Activated T-cell treated with anti-CD3 and anti-CD28 coated beads for 24 hours (primary cell): ENCODE measurements at places on chromosomes 5 and 9.

GRCh38 chr5:56852228-56853000 lies 37.1 kb downstream of the MAP3K1 start:
- DNase-seq: no peak

DNA sequence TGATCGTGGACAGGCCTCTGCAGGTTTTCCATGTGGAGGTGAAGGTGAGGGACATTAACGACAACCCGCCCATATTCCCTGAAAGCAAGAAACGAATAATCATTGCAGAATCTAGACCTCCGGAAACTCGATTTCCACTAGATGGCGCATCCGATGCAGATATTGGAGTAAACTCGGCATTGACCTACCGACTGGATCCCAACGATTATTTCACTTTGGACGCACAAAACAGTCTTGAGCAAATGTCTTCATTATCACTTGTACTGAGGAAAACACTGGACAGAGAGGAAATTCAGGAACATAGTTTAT lies 621 bp downstream of the PCDHA13 start:
- no peak for DNase-seq

- no peak for DNase-seq
Observed at GRCh38 chr5:74027732-74028338, 401.8 kb downstream of the ARHGEF28 start.

DNA sequence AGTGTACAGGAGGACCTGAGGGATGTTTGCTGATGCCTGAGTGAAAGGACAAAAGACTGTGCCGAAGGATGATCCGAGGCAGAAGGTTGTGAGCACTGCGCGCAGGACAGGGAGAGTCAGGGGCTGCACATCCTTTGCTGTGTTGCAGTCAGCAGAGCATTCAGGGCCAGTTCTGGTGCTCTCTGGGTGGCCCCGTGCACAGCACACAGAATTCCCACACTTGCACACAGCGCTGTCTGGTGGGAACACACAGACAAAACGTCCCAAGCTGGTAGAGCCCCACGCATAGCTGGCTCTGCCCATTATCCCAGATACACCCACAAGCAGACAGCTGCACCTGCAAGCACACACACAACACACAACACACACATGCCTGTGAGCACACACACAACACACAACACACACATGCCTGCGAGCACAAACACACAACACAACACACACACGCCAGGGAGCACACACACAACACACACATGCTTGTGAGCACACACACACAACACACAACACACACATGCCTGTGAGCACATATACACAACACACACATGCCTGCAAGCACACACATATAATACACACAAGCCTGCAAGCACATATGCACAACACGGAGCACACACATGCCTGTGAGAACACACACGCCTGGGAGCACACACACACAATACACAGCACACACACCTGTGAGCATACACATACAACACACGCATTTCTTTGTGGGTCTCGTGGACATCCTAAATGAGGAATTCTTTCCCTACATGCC lies 74.4 kb downstream of the FGF18 start:
- DNase-seq: no peak

DNA sequence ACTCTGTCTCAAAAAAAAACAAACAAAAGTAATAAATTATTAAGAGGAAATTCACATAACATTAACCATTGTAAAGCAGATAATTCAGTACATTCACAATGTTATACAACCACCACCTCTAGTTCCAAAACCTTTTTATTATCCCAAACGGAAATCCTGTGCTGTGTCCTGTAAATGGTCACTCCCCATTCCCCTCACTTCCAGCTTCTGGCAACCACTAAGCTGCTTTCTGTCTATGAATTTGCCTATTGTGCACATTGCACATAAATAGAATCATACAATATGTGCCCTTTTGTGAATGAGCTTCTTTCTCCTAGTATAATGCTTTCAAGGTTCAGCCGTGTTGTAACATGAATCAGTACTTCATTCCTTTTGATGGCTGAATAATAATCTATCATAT lies 20.8 kb downstream of the C9orf152 start:
- DNase-seq: no peak

- DNase-seq: peak; percentile 39
Observed at GRCh38 chr9:96009690-96010472, 134.4 kb downstream of the ERCC6L2 start.

DNA sequence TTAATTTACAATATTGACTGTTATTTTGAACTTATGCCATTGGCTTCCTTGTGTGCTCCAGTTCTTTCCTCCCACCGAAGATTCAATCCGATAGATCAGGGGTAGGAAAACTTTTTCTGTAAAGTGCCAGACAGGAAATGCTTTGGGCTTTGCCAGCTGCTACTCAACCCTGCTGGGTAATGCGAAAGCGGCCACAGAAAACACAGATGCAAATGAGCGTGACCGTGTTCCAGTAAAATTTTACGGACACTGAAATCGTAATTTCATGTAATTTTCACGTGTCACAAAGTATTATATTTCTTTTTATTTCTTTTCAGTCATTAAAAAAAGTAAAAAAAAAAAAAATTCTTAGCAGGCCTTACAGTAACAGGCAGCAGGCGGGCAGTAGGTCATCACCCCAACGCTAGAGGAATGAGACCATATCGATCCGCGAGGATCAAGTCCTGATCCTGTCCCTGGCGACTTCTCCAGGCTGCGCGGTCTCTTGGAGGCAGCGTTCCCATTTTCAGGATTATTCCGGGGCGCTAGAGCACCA lies 599 bp downstream of the NMRK1 start:
- DNase-seq: peak; percentile 30

DNA sequence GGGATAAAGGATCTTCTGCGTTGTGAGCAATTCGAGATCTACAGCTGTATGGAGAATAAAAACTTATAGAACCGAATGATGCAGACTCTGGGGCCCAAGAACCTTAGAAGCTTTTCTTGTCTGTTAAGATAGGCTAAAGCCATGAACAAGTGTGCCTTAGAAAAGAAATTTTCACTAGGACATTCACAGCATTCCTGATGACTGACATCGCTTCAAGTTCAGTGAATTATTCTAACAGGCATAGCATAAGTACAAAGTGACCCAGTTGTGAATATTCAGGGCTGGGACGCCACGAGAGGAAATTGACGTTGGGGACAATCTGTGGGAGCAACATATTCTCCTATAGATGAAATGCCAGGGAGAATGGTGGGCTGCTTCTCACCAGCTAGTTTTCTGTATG lies 32.0 kb upstream of the PANK3 start:
- DNase-seq: no peak

DNA sequence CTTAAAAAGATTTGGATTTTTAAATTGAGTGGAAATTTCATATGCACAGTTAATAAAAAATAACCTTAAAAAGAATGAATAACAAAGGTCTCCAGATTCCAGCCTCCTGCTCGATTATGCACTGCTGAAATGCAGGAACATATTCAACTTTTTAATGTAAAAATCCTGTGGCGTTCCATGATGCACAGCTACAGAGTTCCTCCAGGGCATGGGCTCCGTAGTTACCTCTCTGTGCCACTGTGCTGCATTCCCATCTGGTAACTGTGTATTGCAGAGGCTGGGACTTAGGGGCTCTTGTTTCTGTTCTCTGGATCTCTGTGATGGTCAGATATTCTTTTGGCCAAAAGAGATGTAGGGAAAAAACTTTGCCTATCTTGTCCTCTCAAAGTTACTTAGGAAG lies 31.5 kb upstream of the EQTN start:
- DNase-seq: no peak

GRCh38 chr9:12680341-12680740 lies 12.8 kb upstream of the TYRP1 start:
- DNase-seq: no peak

- no peak for DNase-seq
Observed at GRCh38 chr9:134484479-134484878, 157.1 kb upstream of the COL5A1 start.

- no peak for DNase-seq
Observed at GRCh38 chr9:88749420-88749819, 214.4 kb downstream of the NXNL2 start.

DNA sequence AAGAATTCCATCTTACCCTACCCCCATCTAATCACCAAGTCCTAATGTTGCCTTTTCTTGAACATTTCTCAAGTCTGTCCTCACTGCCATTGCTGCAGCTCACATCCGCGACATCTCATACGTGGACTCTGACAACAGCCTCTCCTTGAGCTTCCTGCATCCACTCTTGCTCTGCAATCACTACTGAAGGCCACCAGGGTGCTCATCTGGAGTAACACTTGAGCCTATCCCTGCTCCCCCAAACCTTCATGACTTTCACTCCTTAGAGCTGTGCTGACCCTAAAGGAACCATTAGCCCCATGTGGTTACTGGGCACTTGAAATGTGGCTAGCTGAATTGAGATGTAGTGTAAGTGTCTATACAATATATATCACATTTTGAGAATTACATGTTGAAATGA lies 46.4 kb upstream of the CTXN3 start:
- no peak for DNase-seq

GRCh38 chr5:143143973-143144372 lies 259.5 kb downstream of the NR3C1 start:
- no peak for DNase-seq

DNA sequence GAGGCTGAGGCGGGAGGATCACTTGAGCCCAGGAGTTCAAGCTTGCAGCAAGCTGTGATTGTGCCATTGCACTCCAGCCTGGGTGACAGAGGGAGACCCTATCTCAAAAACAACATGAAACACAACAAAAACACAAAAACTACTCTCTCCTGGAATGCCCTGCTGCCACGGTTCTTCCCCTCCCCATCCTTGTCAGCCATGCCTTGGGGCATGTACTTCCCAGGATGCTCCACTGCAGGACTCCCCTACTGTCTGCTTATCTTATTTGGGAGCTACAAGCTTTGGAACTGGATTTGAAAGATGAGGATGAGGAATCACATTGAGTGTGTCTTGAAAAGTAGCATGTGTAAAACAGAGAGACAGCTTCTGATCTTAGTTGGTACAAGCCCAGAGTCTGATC lies 40.1 kb upstream of the KIAA1958 start:
- no peak for DNase-seq
